ENCODE measurements at places on chromosomes 13 and 19.
A peak's percentile ranks its signal among the peaks of the same experiment; 100 is the strongest.

DNA sequence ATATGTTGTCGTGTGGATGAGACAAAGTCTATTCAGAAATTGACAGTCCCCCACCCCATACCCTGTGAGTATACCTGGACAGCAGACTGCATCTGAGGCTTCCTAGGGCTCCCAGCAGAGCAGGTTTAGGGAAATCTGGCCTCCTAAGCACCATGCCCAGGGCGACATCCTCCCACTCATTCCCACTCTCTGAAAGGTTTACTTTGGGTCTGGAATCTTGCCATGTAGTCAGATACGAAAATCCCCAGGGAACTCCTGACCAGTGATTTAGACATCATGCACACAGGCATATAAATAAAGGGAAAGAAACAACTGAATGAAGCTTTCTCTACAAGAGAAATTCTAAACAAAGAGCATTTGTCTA, 717 bp upstream of the NALCN start:
- DNase-seq, result no peak

- DNase-seq, result no peak
These were observed 5.3 kb upstream of the CNMD start for GRCh38 chr13:52744842-52745375.

GRCh38 chr19:49356382-49356781, 5.8 kb downstream of the TEAD2 start:
- DNase-seq, result no peak

DNA sequence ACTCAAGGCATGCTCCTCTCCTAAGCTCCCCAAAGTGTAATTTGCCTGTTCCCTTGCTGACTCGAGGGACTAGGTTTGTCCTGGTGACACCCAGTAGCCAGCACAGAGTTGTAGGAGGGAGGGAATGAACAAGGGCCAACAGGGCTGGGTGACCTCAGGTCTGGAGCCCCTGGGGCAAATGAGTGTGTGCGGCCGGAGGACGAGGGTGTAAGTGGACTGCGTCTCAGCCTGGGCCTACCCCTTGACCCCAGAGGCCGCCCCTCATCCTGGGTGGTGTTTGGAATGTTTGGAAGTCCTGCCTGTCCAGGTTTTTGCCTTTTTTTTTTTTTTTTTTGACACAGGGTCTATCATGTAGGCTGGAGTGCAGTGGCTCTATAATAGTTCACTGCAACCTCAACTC, 1.3 kb upstream of the ZNF653 start:
- DNase-seq, result no peak

- no peak for DNase-seq
These were observed 23.7 kb downstream of the NAA16 start for GRCh38 chr13:41334810-41335209.

DNA sequence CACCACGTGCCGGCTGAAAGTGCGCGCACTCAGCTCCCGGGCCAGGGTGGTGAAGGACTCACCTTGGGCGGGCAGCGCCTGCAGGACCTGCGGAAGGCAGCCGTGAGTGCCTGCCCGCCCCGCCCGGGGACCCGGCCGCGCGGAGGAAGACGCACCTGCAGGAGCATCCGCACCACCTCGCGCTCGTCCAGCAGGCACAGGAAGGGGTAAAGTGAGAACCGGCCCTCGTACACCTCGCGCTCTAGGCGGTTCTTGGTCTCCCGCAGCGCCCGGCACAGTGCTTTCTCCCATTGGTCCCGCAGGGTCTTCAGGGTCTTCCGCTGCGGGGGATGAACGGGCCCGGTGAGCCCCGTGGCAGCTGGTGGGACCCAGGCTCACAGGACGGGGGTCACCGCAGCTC, 10.7 kb downstream of the POLRMT start:
- DNase-seq, result no peak

GRCh38 chr13:27352698-27353097, 71.7 kb upstream of the GTF3A start:
- DNase-seq, result no peak

GRCh38 chr19:347946-348861, 3.6 kb upstream of the MIER2 start:
- no peak for DNase-seq

- no peak for DNase-seq
These were observed 102.8 kb upstream of the SLC10A2 start for GRCh38 chr13:103168901-103169508.

- DNase-seq, result no peak
These were observed 97.0 kb upstream of the ANKRD10 start for GRCh38 chr13:111011899-111012298.

GRCh38 chr19:19657397-19657783, 6.1 kb downstream of the ATP13A1 start:
- no peak for DNase-seq

- DNase-seq, result no peak
These were observed 98.3 kb downstream of the ELF1 start for GRCh38 chr13:40920826-40921225.

DNA sequence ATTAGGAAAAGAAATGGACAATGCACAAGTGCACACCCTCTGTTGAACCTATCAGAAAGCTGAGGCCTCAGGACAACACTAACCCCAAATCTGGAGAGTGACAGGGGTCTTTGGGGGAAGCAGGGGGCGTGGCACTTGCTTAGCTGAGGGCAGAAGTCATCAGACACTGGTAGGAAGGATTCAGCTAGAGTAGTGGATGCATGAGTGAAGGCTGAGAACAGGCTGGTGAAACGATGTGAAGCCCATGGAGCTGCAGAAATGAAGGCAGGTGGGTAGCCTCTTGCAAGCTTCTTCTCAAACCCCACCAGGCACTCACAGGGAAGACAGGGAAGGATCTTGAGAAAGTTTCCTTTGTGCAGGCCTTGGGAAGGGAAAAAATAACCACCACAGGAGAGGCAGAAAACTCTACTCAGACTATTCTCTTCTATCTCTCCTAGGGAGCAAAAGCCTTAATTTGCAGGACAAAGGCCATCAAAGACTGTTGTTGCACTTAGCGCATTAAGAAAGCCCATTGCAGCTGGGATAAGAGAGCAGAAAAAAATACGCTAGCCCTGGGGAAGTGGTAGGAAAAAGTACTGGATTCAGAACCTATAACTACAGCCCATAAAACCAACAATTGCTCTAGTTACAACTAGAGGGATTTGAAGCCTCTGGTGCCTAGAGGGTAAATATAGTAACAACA, 193.3 kb upstream of the ZNF536 start:
- DNase-seq, result no peak

GRCh38 chr13:60716313-60716712, 319.3 kb downstream of the TDRD3 start:
- no peak for DNase-seq

- no peak for DNase-seq
These were observed 556.2 kb downstream of the KCTD12 start for GRCh38 chr13:76329866-76330580.

GRCh38 chr13:100789968-100790367, 115.4 kb upstream of the TMTC4 start:
- DNase-seq, result no peak

DNA sequence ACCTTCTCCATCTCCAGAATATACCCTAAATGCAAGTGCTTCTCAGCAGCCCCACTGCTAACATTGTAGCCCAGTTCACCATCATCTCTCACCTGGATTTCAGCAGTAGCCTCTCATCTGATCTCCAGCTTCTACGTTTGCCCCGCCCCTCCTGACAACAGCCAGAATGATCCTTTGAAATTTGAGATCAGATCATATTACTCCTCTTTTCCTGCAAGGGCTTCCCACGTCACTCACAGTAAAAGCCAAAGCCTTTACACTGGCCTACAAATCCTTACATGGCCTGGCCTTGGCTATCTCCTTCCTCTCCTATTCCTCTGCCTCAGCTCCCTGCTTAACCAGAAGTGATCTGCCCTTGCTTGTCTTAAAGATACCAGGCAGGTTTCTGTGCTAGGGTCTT, 94.3 kb upstream of the NBEA start:
- no peak for DNase-seq

DNA sequence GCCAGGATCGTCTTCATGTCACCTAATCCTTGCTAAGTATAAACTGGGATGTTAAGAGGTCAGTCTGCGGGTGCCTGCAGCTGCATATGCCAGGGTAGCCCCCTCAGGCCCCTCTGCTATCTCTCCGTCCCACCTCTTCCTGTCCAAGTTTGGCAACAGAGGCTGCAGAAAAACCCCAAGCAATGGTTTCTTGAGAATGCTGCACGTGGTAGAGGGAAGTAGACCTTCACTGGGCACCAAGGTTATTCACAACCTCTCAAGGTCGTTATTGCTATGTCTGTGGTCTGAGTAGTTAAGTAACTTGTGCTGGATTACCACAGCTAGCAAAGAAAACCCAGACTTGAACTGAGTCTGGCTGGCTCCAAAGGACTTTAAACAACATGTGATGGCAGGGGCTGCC, 77.9 kb upstream of the XPO4 start:
- no peak for DNase-seq

DNA sequence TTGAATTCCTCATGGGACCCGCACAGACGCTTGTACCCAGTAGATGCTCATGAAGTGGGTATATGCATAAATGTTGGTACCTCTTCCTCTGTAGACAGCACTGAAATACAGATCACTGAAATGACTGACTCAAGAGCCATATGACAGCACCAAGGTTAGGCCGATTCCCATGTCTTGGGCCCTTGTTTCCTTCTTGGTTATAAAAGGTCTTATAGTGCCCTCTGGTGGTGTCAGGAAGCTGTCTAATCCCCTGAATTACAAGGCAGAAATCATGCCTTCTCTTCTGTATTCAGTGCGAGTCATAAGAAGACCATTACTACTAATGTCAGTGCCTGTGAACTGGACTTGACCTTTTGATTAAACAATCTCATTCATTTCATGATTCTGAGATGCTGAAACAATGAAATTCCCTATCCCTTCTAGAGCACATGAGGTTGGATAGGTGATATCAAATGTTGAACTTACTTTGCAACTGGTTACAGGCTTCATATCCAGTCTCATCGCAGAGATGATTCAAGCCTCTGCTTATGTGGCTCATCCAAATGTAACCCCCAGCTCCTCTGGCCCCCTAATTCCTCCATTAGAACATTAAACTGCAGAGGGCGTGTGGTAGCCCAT, 59.7 kb downstream of the SPATA13 start:
- peak; percentile 34 for DNase-seq

GRCh38 chr19:46162731-46163130, 14.7 kb downstream of the IGFL2 start:
- DNase-seq, result no peak

DNA sequence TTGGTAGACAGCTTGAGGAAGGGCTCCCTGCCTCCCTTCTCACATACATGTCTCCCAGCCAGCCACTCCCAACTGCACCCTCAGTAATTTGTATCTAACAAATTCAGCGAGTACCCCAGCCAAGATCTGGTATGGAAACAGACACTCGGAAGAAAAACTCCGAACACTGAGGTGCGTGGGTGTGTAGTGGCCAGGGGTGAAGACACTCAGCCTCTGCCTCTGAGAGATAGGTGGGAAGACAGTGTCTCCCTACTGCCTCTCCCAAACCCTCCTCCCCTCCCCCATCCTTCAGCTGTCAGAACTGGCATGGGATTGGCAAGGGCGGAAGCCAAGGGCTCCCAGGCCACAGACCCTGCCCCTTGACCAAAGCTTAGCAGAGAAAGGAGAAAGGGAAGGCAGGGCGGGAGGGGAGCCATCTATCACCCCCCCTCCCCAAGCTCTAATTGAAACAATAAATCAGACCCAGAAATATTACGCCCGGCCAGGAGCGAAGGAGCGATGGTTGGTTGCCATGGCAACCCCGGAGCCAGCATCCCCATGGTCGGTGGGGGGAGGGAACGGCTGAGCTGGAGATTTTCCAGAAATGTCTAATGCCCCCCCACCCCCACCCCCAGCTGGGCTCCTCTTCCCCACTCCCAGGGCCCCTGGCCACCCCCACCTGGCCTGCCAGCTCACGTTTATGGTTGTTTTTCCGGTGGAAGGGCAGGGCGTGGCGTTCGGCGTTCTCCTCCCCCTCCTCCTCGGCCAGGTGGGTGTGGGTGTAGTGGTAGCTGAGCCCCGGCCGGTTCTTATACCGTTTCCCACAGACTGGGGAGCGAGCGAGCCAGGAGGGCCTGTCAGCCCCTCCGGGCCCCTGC, 7.0 kb downstream of the DPF1 start:
- DNase-seq, result no peak

DNA sequence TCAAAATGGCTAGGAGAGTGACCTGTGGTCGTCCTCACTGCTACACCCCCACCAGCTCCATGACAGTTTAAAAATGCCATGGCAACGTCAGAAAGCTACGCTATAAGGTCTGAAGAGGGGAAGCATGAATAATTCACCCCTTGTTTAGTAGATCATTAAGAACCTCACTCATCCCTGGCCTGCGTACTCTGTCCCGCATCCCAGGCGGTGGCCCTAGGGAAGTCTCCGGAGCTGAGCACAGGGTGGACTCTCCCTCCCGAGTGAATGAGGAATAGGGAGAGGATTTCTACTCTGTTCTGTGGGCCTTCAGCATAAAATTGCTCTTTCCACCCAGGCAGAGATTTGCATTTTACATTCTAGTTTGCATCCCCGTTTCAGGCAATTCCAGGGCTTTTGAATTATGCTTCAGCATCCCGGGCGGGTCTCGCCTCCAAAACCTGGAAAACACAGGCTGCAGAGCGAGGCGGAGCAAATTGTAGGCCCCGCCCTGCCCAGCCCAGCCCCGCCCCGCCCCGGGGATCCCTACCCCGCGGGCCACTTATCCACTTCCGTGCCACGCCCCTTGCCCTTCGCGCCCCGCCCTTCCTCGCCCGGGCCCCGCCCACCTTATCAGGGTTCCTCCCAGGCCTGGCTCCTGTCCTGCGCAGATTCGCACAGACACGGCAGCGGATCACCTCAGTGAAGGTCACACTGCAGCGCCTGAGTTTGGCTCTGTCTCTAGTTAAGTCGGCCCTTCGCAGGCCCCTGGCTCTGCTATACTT, 7.5 kb upstream of the ZNF525 start:
- DNase-seq, result no peak

- DNase-seq, result no peak
These were observed 295.1 kb downstream of the MYO16 start for GRCh38 chr13:108924541-108924940.

- no peak for DNase-seq
These were observed 195.2 kb downstream of the LHFPL6 start for GRCh38 chr13:39407786-39408185.

DNA sequence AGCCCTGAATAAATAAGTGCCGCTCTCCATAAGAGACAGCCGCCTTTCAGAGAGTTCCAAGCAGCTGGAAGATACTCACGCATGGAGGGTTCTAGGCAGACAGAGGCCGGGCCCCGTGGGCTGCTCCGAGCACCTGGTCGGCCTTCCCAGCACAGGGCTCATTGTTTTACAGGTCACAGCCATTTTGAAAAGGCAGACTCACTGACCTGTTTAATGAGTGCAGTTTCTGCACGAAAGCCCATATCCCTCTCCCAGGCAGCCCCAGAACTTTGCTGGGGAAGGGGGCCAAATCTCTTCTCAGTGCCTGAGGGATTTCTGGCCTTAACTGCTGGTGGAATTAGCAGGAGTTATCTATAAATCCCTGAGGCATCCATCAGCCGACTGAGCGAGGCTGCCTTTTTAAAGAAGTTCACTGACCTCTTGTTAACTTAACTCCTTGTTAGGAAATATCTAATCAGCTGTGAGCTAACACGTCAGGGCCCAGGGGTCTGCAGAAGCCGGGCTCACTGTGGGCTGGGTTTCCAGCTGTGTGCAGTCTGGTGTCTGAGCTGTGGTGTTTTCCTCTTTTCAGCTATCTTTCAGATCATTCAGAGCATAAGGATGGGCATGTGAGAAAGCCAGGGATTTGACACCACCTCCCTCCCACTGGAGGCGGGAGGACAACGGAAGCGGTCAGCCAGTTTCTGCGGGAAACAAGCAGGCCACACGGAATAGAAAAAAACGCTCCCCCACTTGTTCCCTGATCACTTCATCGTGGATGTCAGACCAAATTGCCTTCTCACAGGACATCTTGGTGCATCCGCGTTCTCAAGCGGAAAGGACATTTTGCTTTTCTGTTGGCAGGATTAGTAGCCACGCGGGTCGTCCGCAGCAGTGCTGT, 23.3 kb downstream of the SERP2 start:
- DNase-seq, result no peak
